Activated CD8-positive, alpha-beta T cell treated with anti-CD3 and anti-CD28 coated beads for 36 hours (primary cell): ENCODE measurements at places on chromosomes 5 and 9. TPM values are rescaled to one million over a fixed set of nuclear protein-coding genes. Genes with fewer than 3 reads are reported as not detected.

DNA sequence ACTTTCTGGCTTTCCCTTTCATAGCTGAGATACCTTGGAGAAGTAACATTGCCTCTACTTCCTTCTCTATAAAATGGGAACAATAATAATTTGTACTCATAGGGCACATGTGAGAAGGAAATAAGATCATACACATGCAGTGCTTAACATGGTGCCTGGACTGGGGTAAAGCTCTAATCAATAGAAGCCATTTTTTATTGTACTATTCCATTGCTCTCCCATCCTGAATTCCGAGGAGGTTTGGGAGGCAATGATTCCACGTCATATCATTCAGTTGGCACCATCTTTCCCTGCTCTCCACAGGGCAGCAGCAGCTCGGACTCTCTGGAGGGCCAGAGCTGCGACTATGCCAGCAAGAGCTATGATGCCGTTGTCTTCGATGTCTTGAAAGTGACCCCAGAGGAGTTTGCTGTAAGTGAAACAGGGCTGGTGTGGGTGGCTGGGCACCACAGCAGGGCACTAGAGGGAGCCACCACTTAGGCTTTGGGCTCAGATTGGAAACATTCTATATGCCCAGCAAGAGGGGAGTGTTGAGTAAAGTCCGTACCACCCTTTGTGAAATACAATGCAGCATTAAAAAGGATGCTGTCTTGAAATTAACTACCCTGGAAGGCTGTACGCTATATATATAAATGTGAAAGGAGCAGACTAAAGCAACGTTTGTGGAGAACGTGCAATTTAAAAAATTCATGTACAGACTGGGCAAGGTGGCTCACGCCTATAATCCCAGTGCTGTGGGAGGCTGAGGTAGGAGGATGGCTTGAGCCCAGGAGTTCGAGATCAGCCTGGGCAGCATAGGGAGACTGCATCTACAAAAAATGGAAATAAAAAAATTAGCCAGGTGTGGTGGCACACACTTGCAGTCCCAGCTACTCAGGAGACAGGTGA, 51.2 kb downstream of the RALGPS1 start:
- peak; percentile 71 for DNase-seq

DNA sequence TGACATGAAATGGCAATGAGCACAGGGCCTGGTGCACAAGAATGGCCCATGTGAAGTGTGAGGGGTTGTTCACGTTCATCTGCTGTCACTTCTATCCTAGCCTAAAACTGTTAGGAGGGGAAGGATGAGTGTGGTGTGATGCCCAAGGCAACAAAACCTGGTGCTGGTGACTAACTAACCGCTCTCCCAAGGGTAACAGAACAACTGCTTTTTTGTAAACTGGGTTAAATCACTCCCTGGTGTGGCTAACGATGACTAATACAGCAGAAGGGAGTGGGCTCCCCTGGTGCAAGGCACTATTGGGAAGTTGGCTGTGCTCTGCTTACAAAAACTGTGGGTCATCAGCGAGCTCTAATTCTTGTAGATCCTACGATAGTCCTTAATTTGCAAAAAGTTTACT, 103.2 kb upstream of the VCAN start:
- DNase-seq: no peak

DNA sequence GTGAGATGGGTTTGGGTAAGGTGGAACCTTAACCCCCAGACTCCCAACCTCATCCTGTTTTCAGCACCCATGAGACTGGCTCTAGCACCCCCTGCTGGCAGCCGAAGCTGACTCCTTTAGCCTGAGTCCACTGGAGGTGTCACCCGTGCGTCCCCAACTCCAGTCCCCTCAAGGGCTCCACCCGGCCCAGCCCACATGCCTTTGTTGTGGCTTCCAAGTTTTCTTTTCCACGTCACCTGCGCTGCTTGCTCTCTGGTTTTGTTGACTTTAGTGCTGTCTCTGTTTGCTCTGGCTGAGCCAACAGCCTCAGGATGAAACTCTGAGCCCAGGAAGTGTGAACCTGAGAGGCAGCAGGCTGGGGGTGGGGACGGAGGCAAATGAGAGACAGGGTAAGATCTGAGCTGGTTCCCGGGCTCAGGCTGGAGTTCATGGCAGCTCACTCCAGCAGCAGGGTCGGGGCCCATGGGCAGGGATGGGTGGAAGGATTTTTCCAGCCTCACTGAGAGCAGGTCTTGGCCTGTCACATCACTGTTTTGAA, 13.2 kb upstream of the AQP7 start:
- peak; percentile 97 for DNase-seq

DNA sequence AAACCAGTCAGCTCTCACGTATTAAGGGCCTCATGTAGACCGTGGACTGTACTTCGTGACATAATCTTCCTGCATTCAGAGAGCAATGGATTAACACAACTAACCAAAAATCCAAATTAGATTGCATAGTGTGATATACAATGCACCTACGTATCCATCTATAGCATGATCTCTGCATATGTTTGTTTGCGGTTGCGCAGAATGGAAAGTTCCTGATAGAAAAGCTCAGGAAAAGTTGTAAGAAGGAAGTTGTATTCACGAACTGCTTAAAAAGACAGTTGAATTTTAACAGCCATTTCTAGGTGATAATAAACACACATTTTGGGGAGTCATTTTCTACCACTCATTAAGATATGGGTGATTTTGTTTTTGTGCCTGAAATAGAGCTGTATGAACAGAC, 869.0 kb downstream of the TLE4 start:
- no peak for DNase-seq

GRCh38 chr5:10091701-10092100, 158.0 kb downstream of the ATPSCKMT start:
- no peak for DNase-seq

GRCh38 chr9:111481885-111482636, 2.1 kb downstream of the ECPAS start:
- DNase-seq: no peak

GRCh38 chr9:29129763-29130162, 1556.5 kb upstream of the C9orf72 start:
- no peak for DNase-seq

DNA sequence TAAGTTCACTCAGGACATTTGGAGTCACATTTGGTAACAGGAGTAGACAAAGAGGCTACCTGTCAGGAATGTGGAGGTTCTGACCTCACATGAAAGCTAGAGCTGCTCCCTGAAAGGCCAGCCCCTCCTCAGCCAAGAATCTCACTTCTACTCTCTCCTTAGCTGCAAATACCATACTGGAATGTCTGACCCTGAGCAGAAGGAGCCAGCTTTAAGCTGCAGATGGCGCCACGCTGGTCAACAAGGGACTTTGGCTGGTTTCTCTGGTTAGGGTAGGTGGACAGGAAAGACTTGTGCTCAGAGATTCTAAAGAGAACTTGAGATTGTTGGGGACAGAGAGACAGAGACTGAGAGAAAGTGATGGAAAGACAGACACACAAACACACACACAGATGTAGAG, 21.9 kb downstream of the ASTN2 start:
- DNase-seq: no peak

GRCh38 chr5:177178733-177179304, 45.2 kb downstream of the NSD1 start:
- DNase-seq: no peak

DNA sequence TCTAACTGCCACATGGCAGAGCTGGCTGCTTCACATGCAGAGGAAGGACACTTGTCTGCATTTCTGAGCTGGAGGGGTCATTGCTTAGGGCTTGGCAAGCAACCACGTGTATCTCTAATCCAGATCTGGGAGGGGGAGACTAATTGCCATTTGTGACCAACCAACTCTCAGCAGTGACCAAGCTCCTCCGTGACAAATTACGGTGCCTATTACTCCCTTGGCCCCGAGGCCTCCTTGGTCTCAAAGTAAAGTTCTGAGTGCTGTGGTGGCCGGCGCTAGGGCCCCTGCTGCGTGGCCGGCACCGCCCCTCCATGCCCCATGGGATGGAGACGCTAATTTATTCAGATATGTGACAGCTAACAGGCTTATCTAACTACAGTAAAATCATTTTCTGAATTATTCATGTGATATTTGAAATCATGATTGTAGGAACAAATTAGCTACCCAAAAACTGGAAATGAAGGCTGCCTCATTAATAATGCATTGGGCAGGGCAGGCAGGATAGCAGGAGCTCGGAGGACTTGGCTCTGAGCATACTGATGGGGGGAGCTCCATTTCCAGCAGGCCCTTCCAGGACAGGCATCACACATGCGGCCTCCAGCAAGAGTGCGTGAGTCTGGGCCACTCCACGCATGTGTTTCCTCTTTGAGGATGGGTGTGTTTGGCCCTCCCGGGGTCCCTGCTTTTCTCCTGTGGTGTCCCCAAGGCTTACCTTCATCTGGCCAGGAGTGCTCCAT, 67.7 kb downstream of the C5orf15 start:
- no peak for DNase-seq

GRCh38 chr5:119385136-119385535, 29.3 kb downstream of the TNFAIP8 start:
- DNase-seq: no peak

DNA sequence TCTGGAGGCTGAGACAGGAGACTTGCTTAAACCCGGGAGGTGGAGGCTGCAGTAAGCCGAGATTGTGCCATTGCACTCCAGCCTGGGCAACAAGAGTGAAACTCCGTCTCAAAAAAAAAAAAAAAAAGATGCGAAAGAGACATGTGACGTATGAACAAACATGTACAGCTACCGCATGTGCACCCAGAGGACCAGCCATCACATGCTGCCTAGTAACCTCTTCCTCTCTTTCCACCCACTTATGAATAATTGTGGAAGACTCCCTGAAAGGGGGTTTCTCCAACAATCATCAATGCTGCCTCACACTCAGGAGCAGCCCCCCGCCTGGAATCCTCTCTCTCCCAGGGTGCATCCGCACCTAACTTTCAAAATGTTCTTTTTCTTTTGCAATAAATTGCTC, 2.2 kb downstream of the SARDH start:
- DNase-seq: no peak

DNA sequence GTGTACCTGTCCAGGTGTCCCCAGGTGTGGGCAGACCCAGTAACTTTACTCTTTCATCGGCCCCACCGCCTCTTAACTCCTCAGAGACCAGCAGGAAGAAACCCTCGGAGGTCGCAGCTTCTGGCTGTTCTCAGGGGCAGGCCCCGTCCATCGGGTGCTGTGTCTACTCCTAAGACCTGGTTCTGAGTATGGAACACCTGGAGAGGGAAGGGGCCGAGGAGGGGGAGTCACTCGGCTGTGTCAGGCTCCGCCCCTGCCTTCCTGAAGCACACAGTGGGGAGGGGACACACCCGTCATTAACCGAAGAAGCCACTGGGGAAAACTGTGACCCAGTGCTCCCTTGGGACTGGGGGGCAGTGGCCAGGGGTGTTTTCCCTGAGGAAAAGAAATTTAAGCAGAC, 22.3 kb downstream of the NTNG2 start:
- no peak for DNase-seq

DNA sequence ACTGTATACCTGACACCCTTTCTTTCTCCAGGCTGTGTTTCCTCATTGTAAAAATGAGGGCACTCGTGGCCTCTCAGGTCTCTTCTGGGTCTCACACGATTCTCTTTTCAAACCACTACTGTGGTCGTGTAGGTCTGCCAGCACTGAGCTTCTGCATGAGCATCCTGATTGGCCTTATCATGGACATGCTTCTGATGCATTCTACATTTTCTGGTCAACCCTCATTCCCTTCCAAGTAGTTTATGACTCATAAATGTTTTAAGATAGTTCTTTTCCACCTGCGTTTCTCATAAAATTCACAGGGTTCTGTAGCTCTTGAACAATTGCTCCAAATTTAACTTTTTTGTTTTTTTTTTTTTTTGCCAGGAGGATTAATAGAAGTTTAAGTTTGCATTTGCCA, 294.8 kb downstream of the KCTD16 start:
- DNase-seq: no peak

- DNase-seq: no peak
Observed at GRCh38 chr9:82706786-82707185, 356.2 kb downstream of the RASEF start.

- DNase-seq: no peak
Observed at GRCh38 chr9:134959971-134960310, 42.2 kb upstream of the FCN1 start.

DNA sequence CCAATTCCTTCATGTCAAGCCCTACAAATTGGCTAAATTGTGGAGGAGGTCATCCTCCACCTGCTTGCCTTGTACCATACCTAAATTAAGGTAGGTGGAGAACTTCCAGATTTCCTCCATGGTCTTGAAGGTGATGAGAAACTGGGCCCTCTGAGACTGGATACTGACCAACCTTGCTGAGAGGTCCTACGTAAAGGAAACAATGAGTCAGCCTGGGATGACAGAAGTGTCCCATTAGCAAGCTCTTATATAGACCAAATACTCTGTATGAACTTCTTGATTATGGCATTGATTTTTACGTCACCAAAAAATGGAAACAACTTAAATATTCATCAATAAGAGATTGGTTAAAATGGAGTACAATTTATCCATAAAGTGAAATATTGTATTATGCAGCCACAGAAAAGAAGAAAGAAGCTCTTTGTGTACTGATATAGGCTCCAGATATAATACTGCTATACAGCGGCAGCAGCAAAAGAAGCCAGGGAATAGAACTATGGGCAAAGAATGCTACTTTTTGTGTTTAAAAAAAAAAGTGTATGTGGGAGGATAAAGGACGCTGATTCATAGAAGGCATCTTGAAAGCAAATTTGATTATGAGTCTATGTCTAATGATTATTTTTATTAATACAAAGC, 18.3 kb downstream of the SH3TC2 start:
- DNase-seq: no peak

DNA sequence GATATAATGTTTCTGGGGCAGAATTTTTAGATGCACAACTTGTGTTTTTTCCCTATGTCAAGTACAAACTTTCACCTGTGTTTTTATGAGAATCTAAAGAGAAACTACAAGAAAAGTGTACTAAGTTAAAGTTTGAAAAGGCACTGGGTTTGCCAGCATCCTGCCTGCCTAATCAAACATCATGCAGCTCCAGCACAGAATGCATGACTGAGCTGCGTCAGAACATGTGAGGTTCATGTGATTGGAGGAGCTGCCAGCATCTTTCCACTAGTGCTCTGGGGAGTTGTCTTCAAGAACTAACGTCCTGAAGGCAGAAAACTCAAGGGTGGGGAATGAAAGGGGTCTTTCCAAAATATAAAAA, 46.1 kb upstream of the RIC1 start:
- DNase-seq: peak; percentile 67

- no peak for DNase-seq
Observed at GRCh38 chr5:119655061-119655460, 25.7 kb downstream of the FAM170A start.

DNA sequence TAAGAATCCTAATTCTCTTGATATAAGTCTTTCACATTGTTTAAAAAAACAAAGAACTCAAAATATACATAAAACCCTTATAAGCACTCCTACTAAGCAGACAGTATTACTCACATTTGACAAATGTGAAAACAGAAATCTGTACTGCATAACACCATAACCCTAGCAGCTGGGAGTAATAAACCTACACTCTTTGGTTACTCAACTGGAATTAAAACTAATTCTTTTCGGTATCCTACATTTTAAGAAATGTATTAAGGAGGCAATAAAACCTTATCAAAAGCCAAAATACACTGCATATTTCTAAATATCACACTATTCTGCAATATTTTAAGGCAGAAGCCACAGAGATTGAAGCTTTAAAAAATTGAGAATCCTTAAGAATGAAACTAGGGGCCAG, 6.8 kb downstream of the AUH start:
- DNase-seq: no peak

The FBP1 gene
- total RNA-seq: 1.4 TPM

The TCERG1 gene
- 116 TPM for total RNA-seq

The PTGS1 gene
- 0.23 TPM for total RNA-seq

The ADAMTSL2 gene
- total RNA-seq: 0.25 TPM

The C5orf58 gene
- not detected for total RNA-seq

The PCDHB12 gene
- total RNA-seq: not detected

The ACOT12 gene
- total RNA-seq: not detected

The GOLM1 gene
- total RNA-seq: 2.7 TPM

The SSBP2 gene
- 12.9 TPM for total RNA-seq

The TTC39B gene
- 18.5 TPM for total RNA-seq

The LCN9 gene
- total RNA-seq: not detected
